ENCODE measurements at places on chromosomes 5 and 9.

DNA sequence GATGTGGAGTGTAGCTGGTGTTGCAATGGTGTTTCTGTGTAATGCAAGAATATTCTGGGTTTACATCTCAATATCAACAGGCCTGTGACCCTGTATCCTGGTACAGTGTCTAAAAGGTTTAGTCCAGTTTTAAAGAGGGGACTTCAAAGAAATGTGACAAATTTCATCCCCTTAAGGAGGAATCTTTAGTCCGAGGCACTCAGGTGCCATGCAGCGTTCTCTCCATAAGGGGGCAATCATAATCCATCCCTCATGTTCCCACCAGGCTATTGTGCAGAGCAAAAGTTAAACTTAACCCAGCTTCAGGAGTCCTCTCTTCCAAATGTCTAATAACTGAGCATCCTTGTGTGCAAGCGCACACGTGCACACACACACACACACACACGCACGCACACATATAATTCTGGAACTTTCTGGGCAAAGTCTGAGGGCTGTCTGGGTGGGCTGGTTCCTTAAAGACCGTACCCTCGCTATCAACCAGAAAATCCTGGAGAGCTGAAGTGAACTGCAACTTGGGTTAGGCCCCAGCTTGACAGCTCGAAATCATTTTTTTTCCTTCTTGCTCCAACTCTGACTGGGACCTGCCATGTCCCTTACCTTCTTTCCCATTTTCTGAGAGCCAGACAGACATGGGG, 46.0 kb downstream of the CRB2 start:
- DNase-seq = no peak

- no peak for DNase-seq
Measured at GRCh38 chr9:37788332-37788731, 3.5 kb upstream of the EXOSC3 start.

DNA sequence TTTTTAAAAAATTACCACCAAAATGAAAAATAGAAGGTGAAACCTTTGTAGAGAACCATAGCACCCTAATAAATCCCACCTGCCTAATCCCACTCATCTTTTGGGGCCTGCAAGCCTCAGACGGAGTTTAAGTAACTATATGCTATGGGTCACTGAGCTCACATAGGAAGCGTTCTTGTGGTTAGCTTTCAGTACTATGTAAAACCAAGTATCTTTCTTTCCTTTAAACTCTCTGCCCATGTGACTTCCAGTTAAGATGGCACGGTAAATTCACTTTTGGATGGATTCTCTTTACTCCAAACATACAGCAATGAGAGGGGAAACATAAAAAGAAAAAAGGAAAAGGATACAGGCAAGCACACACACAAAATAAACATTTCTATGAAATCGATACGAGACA, 50.9 kb downstream of the FANCC start:
- DNase-seq = no peak

- no peak for DNase-seq
Measured at GRCh38 chr5:115557667-115558387, 13.3 kb upstream of the FEM1C start.

DNA sequence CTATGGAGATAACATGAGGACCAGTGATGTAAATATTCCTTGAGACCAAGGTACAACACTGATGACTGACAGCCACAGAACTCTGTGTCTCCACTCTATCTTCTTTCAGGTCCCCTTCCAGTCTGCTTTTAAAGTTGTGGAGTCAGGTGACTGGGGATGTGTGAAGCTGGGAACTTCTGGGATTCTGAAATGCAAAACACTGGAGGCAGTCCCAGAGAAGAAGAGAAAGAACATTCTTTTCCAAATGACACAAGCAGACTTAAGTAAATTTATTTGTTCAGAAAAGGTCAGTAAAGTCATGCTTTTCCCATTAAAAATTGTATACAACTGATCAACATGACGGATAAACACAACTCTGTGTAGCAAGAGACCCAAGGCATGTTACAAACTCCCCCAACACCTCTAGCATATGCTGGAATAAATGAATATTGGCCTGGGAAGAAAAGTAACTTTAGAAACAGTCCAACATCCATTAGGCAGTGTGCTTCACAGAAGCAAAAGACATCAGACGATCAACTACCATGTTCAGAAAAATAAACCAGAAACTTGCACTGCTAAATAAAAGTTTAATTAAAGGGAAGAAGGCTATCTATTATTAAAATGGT, 92.4 kb upstream of the IFNK start:
- no peak for DNase-seq

DNA sequence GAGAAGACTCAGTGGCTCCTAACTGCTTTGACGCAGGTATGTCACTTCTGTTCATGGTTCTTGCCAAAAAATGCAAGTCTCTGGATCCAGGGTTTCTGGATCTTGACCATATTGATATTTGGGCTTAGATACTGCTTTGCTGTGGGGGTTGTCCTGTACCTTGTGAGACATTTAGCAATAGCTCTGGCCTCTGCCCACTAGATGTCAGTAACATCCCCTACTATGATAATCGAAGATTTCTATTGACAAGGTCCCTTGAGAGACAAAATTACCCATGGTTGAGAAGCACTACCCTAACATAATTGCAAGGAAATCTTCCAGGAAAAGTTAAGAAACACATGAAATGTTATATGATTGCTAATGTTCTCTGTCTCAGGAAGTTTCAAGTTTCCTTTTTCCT, 285.4 kb downstream of the TMEM232 start:
- no peak for DNase-seq

DNA sequence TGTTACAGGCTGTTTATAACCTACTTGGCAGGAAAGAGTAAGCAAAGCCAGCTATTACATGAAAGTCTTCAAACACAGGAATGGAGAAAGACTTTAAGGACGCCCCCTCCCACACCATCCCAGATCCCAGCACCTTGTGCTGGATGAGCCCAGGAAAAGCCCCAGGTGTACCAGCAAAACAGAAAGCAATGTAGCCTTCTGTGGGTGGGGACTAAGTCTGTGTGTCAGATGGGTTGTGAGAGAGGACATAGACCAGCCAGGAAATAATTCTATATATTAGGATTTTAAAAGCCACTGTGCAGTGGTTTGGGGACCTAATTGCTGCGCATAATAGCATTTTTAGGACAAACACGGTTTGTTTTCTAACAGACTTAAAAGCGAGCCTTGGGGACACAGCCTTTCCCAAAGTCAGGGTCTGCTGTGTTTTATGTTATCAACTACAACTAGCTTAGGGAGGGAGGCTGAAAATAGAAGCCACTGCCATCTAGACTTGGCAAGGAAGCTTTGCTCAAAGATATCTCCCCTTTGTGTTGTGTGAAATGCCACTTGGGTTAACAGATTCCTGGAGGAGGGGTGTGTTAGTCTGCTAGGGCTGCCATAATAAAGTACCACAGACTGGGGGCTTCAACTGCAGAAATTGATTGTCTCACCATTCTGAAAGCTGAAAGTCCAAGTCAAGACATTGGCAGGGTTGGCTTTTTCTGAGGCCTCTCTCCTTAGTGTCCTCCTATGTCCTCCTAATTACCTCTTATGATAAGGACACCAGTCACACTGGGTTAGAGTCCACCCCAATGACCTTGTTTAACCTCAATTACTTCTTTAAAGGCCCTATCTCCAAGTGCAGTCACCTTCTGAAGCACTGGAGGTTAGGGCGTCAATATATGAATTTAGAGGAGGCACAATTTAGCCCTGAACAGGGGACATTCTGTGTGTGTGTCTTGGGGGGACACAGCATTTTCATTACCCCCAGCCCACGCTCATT, 17.2 kb upstream of the UBE2QL1 start:
- DNase-seq = no peak

Data from effector memory CD4-positive, alpha-beta T cell (primary cell).